Activated T-cell treated with anti-CD3 and anti-CD28 coated beads, Interleukin-2, amount 50 U/mL, for 1 hour (primary cell): ENCODE measurements at places on chromosomes 4 and X.

GRCh38 chrX:25536307-25536970 is 520.7 kb upstream of the ARX start:
- no peak for DNase-seq

GRCh38 chr4:186693159-186693815 is 30.4 kb downstream of the FAT1 start:
- no peak for DNase-seq

DNA sequence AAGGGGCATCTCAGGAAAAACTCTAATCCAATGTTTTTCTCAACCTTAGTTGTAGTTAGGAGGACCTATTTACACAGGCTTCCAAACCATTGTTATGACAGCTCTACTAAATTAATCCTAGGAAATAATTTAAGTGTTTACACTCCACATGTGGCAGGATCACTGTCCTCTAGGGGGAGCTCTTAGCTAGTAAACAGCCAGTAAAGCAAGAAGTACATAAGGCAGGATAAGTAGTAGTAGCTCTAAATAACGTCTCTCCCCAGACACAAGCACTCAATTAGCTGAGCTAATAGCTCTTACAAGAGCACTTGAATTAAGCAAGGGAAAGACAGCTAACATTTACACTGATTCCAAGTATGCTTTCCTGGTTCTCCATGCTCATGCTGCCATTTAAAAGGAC is 37.3 kb downstream of the NUDT11 start:
- DNase-seq, result no peak

DNA sequence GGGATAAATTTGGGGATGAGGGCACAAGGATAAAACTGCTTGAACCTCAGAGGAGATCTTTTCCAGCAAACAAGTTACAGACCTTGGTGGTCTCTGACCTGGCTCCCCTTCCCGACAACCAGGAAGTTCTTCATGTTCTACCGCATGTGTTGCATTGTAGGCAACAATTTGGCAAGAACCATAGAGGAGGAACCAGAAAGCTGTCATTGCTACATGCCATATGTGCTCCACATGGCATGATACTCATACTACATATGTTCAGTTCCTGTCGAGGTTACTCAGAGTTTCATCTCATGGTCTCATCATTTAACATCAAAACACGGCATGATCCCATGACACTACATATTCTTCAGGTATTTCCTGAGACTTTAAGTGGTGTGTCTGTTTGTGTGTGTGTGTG is 235.9 kb downstream of the OR13H1 start:
- no peak for DNase-seq

GRCh38 chrX:135307171-135307570 is 2.1 kb upstream of the ETDC start:
- DNase-seq, result no peak

DNA sequence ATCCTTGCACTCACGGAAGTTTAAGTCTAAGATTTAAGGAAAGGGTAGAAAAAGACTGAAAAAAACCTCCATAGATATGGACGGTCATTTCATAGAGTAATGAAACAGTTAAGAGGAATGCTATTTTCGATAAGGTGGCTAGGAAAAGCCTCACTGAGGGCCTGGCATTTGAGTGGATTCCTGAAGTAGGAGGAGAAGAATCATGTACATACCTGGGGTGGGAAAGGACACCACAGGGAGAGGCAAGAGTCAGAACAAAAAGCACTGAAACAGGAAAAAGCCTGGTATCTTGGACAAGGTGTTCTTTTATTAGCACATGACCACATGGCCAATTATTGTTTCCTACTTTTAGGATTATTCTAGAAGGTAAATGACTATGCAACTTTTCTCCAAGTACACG is 547.2 kb upstream of the DIPK2B start:
- DNase-seq, result no peak

GRCh38 chr4:146110871-146111485 is 64.5 kb upstream of the LSM6 start:
- DNase-seq, result no peak

- DNase-seq, result no peak
These were observed 4.4 kb downstream of the ADRA2C start for GRCh38 chr4:3770323-3771163.

DNA sequence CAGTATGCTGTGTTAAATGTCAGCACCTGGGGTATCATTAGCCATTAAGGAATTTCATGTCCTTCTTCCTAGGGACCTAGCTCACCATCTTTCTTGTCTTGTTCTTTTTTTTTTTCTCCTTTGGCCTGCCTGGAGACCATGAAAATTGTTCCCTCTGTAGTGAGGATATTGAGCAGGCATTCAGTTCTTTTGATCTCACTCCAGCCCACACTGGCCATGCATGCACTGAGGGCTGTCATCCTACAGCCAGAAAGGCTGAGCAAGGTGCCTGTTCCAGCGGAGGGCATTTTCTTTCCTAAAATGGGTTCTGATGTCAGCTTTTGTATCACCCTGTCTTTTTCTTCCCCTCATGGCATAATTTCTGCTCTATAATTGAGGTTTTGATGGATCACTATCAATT is 275.9 kb upstream of the HAND2 start:
- no peak for DNase-seq

GRCh38 chr4:127007305-127007704 is 625.5 kb upstream of the INTU start:
- no peak for DNase-seq

- DNase-seq, result no peak
These were observed 905.4 kb upstream of the NDST4 start for GRCh38 chr4:116018831-116019230.

GRCh38 chr4:79682161-79682560 is 274.1 kb upstream of the GK2 start:
- no peak for DNase-seq

GRCh38 chrX:24025741-24026403 is 1.1 kb downstream of the KLHL15 start:
- no peak for DNase-seq
